Activated CD4-positive, alpha-beta T cell treated with anti-CD3 and anti-CD28 coated beads, Interleukin-2, amount 10 ng/mL, durations not matched to agents 24 days and 14 days (primary cell): ENCODE measurements at places on chromosomes 6 and 20. TPM values are rescaled to one million over a fixed set of nuclear protein-coding genes. Genes with fewer than 3 reads are reported as not detected.

The KCNQ5 gene
- 11.5 and 13.7 TPM in 2 replicates for total RNA-seq

The TREML2 gene
- total RNA-seq: 3.5 TPM in 2 replicates

The BAG2 gene
- 13.1 and 13.2 TPM in 2 replicates for total RNA-seq

The TOX2 gene
- total RNA-seq: 1.4 and 2.6 TPM in 2 replicates

The RIMS1 gene
- not detected in 2 replicates for total RNA-seq

The MCCD1 gene
- not detected in 2 replicates for total RNA-seq

The GABRR2 gene
- total RNA-seq: 0.19 and 1.0 TPM in 2 replicates

- no peaks in the 10 kb centered on the region for H3K4me1 ChIP-seq
- DNase-seq: no peak
- no peak overlapping the region for H3K4me3 ChIP-seq
- H3K36me3 ChIP-seq: no peaks in the 10 kb centered on the region
Observed at GRCh38 chr6:132310921-132311320, 90.4 kb downstream of the MOXD1 start.

DNA sequence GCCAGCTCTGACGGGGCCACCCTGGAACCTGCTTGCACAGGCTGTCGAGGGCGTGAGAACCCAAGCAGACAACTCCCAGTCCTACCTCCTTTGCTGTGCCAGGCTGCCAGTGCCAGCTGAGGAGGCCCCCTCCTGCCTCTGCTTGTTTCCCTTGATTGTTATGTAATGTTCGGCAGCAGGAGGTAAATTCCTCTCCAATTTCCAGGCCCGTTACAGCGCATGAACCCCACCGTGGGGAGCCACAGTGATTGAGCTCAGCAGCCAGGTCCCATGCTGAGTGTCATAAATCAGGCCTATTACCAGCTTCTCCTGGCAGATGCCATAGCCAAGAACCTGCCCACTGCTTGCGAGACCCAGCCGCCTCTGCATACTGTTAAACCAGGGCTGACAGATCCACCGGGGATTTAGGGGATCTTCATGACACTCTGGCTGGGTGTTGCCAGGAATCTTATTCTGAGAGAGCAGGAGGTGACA is 320.5 kb downstream of the DHX35 start:
- H3K27me3 ChIP-seq: peaks cover 6% of the 10 kb centered on the region
- no peaks in the 10 kb centered on the region for H3K36me3 ChIP-seq
- H3K4me3 ChIP-seq: no peak overlapping the region
- H3K4me1 ChIP-seq: no peaks in the 10 kb centered on the region

DNA sequence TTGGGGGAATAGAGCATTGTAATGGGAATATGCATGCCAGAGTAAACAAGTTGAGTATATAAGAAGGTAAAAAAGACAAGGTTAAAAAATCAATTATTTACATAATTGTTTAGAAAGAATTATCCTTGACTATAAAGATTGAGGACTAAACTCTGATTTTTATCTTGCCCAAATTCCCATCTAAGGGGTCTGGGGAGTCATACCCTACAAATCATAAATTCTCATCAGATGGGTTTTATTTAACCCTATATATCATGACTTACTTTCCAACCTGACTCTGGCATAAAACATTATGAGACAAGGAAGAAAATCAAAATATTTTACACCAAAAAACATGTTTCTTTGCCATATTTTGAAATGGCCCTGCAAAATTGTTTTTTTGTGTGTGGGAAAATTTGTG is 12.7 kb downstream of the OR2B2 start:
- H3K4me3 ChIP-seq: no peak overlapping the region
- H3K27me3 ChIP-seq: peaks cover 7% of the 10 kb centered on the region
- peaks cover 21% of the 10 kb centered on the region for H3K4me1 ChIP-seq
- H3K27ac ChIP-seq: no peak overlapping the region
- peaks cover 2% of the 10 kb centered on the region for H3K36me3 ChIP-seq
- DNase-seq: no peak

DNA sequence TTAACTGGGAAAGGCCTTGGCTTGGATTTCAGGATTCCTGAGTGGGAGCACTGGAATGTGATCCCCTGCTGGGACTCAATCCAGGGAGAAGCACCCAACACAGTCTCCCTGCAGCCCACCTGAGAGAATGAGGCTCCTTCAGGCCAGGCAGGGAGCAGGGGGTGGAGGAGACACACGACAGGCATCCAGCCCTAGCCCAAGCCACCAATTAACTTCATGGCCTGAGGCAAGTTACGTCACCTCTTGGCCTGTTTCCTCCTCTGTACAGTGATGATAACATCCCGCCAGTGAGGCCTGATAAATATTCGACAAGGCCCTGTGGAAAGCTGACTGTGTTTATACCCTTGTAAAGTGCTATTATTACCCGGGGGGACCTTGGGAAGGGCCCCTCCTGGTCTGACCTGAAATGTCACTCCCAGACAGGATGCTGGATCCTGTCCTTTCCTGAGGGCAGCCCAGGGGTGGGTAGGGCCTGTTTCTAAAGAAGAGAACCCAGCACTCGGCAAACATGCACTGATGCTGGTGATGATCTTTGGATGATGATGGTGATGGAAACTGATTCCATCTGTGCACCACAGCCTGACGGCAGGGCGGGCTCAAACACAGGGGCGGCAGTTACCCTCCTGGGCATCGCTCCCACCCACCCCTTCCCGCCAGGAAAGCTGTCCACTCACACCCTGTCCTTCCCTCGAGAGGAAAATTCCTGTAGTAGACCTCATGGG is 12.4 kb downstream of the FRS3 start:
- H3K27ac ChIP-seq: no peak overlapping the region
- no peak for DNase-seq
- no peak overlapping the region for H3K4me3 ChIP-seq

GRCh38 chr6:79399499-79399898 is 137.7 kb downstream of the LCA5 start:
- no peak overlapping the region for H3K27ac ChIP-seq
- no peak for DNase-seq
- H3K27me3 ChIP-seq: no peaks in the 10 kb centered on the region
- H3K4me3 ChIP-seq: no peak overlapping the region
- no peaks in the 10 kb centered on the region for H3K36me3 ChIP-seq

GRCh38 chr6:18280084-18280483 is 15.8 kb upstream of the DEK start:
- peaks cover 50% of the 10 kb centered on the region for H3K27me3 ChIP-seq
- DNase-seq: no peak
- no peak overlapping the region for H3K27ac ChIP-seq
- no peak overlapping the region for H3K4me3 ChIP-seq
- no peaks in the 10 kb centered on the region for H3K36me3 ChIP-seq
- H3K4me1 ChIP-seq: peaks cover 5% of the 10 kb centered on the region

DNA sequence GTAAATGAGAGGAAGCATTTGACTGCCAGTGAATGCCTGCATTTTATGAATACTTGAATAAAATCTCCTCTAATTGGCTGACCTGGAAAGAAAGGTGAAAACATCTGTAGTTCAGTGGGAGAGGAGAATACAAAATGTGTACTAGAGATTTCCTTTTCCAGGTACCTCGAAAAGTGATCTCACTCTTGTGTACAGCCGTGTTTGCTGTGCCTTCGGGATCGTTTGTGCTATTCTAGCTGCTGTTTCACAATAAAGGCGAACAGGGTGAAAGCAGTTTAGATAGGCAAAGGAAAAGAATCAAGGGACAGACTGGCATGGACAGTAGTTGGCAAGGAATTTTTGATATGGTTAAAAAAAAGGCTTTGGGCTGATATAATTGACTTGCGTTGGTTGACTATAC is 112.3 kb downstream of the ARID1B start:
- H3K27me3 ChIP-seq: no peaks in the 10 kb centered on the region
- DNase-seq: no peak
- H3K27ac ChIP-seq: no peak overlapping the region
- H3K4me3 ChIP-seq: no peak overlapping the region
- H3K36me3 ChIP-seq: peaks cover 3% of the 10 kb centered on the region
- peaks cover 9% of the 10 kb centered on the region for H3K4me1 ChIP-seq

GRCh38 chr6:109841869-109842268 is 136.2 kb upstream of the GPR6 start:
- no peaks in the 10 kb centered on the region for H3K36me3 ChIP-seq
- H3K27ac ChIP-seq: no peak overlapping the region
- H3K27me3 ChIP-seq: no peaks in the 10 kb centered on the region
- H3K4me1 ChIP-seq: no peaks in the 10 kb centered on the region

- H3K27ac ChIP-seq: no peak overlapping the region
- H3K27me3 ChIP-seq: peaks cover 73% of the 10 kb centered on the region
- DNase-seq: no peak
- peaks cover 7% of the 10 kb centered on the region for H3K4me1 ChIP-seq
Observed at GRCh38 chr6:27562027-27562410, 89.1 kb upstream of the ZNF184 start.

GRCh38 chr6:129606664-129607063 is 103.3 kb downstream of the ARHGAP18 start:
- H3K27me3 ChIP-seq: no peaks in the 10 kb centered on the region
- H3K4me1 ChIP-seq: peaks cover 2% of the 10 kb centered on the region
- H3K4me3 ChIP-seq: no peak overlapping the region
- H3K36me3 ChIP-seq: peaks cover 10% of the 10 kb centered on the region

DNA sequence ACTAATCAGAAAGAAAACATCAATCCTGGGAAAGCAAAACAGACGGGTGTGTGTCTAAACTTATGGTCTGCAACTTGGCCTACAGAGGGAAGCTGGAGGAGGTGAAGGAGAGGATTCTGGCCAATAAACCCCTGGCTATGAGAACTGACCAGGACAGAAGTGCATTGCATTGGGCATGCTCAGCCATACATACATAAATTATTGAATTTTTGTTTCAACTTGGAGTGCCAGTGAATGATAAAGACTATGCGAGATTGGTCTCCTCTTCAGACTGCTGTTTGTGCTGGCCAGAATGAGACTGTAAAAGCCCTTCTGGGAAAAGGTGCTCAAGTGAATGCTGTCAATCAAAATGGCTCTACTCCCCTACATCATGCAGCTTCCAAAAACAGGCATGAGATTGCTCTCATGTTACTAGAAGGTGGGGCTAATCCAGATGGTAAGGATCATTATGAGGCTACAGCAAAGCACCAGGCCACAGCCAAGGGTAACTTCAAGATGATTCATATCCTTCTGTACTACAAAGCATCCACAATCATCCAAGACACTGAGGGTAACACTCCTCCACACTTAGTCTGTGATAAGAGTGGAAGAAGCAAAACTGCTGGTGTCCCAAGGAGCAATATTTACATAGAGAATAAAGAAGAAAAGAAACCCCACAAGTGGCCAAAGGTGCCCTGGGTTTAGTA is 17.4 kb downstream of the ADNP start:
- peaks cover 44% of the 10 kb centered on the region for H3K36me3 ChIP-seq
- H3K27me3 ChIP-seq: no peaks in the 10 kb centered on the region
- H3K27ac ChIP-seq: peak overlapping the region; percentile 59
- H3K4me3 ChIP-seq: no peak overlapping the region
- DNase-seq: peak; percentile 67

DNA sequence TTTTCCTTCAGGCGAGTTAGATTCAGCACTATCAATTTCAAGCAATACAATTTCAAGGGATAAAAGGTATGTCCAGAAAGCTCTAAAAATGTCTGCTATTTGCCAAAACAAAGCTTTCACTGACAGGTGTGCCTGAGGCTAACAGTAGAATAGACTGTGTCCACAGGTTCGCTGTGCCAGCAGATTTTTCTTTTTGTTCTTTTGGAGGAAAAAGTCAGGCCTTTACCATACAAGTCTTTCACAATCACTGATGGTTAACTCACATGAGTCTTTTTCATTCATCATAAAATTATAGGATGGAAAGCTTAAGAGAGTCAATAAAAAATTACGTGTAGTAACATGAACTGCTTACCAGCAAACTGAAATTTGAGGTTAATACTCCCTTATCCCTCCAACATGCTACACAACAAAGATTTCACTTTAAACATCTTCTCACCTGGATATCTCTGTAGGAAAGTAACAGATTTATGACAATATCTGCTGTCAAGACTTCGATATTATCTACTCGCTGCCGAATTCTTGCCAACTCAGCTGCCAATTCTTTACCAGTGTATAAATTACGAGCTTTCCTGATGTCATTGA is 95.4 kb downstream of the MAP3K5 start:
- no peak for DNase-seq
- no peak overlapping the region for H3K4me3 ChIP-seq
- peaks cover 23% of the 10 kb centered on the region for H3K4me1 ChIP-seq
- no peaks in the 10 kb centered on the region for H3K27me3 ChIP-seq
- peaks cover 30% of the 10 kb centered on the region for H3K36me3 ChIP-seq
- no peak overlapping the region for H3K27ac ChIP-seq

GRCh38 chr6:155084431-155085123 is 89.5 kb downstream of the TIAM2 start:
- H3K4me1 ChIP-seq: peaks cover 17% of the 10 kb centered on the region
- H3K36me3 ChIP-seq: peaks cover 3% of the 10 kb centered on the region
- no peaks in the 10 kb centered on the region for H3K27me3 ChIP-seq
- no peak overlapping the region for H3K27ac ChIP-seq
- no peak overlapping the region for H3K4me3 ChIP-seq

DNA sequence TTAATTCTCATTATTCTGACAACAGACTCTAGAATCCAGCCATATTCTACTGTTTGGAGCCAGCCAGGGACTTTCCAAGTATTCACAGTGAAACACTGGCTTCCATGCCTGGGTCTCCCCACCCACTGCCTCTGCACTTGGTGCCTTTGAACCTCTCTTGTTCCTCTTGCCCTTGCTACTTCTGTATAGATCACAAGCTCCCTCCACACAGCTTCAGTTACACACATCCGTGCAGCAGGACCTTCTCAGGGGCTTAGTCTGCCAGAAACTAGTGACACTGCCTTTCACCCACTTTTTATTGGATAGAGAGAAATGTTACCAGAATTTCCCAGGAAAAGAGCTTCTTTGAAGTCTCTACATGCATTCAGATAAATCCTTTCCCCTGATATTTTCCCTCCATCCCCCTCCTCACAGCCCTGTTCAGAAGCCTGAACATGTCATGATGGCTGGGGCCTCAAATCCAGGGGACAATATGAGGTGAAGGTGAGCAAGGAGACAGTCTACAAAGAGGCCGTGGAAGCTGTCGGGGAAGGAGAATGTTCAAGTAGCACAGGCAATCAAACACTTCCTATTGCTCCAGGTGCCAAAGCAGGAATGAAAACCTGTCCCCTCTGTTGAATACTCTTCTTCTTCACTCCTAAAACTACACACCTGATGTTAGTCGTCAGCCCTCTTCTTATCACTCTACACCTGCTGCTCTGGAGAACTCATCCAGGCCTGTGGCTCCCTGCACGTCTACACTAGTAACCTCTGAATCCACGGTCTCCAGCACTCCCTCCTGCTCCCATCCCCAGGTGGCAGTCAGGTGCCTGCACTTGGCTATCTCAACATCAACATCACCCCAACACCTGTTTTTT is 20.2 kb upstream of the HLA-DOA start:
- peaks cover 46% of the 10 kb centered on the region for H3K27me3 ChIP-seq
- H3K36me3 ChIP-seq: no peaks in the 10 kb centered on the region
- peak overlapping the region; percentile 4 for H3K4me3 ChIP-seq
- DNase-seq: peak; percentile 77
- H3K27ac ChIP-seq: peak overlapping the region; percentile 46
- H3K4me1 ChIP-seq: peaks cover 19% of the 10 kb centered on the region

DNA sequence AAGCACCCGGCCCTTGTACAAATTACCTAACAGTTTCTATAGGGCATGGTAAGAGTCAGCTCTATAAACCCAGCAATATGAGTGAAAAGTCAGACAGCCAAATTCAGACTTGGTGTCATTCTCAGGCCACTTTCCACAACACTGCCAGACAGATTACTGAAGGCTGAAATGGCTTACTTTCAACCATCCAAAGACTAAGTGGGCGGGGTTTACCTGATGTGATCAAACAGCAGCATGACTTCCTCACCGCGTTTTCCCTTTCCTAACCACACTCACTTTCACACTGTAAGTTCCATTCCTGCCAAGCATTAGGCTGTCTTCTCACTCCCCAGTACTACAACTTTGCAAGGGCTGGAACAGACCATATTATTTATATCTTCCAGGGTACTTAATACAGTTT is 85.9 kb downstream of the SMLR1 start:
- H3K36me3 ChIP-seq: no peaks in the 10 kb centered on the region
- no peak overlapping the region for H3K4me3 ChIP-seq
- peak; percentile 72 for DNase-seq

GRCh38 chr6:136226027-136226673 is 24.0 kb downstream of the MTFR2 start:
- DNase-seq: peak; percentile 89
- H3K36me3 ChIP-seq: peaks cover 29% of the 10 kb centered on the region
- H3K4me3 ChIP-seq: peak overlapping the region; percentile 25
- H3K27ac ChIP-seq: peak overlapping the region; percentile 44
- H3K4me1 ChIP-seq: peaks cover 22% of the 10 kb centered on the region
